AG04450 (cell line): ENCODE measurements at places on chromosomes 11 and 22.
A peak's percentile ranks its signal among the peaks of the same experiment; 100 is the strongest.

- no peak for DNase-seq
These were observed 53.5 kb downstream of the MYH9 start for GRCh38 chr22:36334081-36334820.

DNA sequence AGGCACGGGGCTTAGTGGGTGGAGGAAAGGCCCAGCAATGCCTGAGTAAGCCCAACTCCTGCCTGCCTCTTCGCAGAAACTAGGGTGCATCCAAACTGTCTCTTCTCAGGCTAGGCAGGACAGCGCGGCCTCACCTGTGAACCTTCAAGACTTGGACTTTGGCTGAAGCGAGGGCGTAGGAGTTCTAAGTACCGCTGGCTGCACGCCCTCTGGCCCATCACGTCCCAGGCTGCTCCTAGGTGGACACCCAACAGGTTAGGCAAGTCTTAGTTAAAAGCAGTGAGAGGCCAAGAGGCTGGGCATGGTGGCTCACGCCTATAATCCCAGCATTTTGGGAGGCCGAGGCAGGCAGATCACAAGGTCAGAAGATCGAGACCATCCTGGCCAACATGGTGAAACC, 1.8 kb upstream of the DDB2 start:
- DNase-seq, result no peak

- no peak for DNase-seq
These were observed 13.2 kb upstream of the OR56A3 start for GRCh38 chr11:5928811-5929210.

GRCh38 chr22:40718250-40719204, 39.2 kb downstream of the MCHR1 start:
- no peak for DNase-seq

DNA sequence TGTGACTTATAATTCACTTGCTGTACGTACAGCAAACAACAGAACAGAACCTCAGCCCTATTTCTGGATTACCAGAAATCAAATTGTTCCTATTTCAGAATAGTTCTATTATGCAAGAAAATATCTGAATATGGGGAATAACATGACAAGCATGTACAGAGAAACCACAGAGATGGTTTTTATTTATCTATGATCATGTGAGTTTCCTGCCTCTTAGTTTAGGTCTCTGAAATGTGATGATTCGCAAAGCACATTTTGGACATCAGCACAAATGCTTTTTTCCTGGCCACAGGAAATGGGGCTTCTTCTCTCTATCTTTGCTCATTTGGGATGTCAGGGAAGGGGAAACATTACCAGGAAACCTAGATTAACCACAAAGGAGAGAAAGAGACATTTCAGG, 266.7 kb upstream of the CTSC start:
- DNase-seq, result peak; percentile 36
